RWPE2 (cell line): ENCODE measurements at places on chromosomes 7 and 10.

- H3K4me1 ChIP-seq: no peaks in the 10 kb centered on the region
- DNase-seq: no peak
- no peak overlapping the region for H3K27ac ChIP-seq
- no peaks in the 10 kb centered on the region for H3K36me3 ChIP-seq
- no peak overlapping the region for H3K4me3 ChIP-seq
Measured at GRCh38 chr7:158500651-158501052, 87.0 kb downstream of the PTPRN2 start.

GRCh38 chr7:95324431-95324830 is at the start of gene PON1:
Gene PON1, minus strand, starts transcription at chr7:95324532. Its CDS starts 57 bp downstream, at chr7:95324475.
- H3K4me1 ChIP-seq: no peaks in the 10 kb centered on the region
- peaks cover 10% of the 10 kb centered on the region for H3K27me3 ChIP-seq
- H3K27ac ChIP-seq: no peak within 1 kb of the TSS
- no peak within 1 kb of the TSS for H3K4me3 ChIP-seq
- no peaks in the 10 kb centered on the region for H3K36me3 ChIP-seq
- DNase-seq: no peak

DNA sequence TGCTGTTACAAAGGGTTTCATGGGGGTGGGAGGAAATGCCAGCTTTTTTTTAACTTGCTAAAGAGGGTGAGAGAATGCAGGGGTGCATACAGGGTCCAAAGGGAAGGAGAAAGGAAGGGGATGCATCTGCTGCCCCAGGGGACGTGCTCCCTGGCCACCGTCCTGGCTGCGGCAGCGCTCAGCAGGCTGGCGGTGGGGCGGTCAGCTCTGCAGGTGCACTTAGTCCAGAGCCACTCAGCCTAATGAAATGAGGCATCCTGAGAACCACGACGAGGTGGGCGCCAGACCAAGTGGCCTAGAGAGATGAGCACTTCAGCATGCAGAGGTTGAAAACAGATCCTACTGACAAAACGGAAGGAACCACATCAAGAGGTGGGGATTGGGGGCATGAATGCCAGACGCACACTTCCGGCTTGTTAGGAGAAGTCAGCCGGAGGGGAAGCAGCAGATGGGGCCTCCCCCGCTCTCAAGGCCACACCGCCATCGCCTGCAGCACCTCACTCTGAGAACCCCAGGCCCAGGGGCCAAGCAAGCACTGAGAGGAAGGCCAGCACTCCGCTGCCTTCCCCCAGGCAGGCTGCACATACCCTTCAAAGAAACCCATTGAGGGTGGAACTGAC is 94.5 kb downstream of the MAD1L1 start:
- peaks cover 6% of the 10 kb centered on the region; the same call in 1 of the 2 replicates for H3K36me3 ChIP-seq
- no peak overlapping the region for H3K4me3 ChIP-seq
- DNase-seq: no peak
- no peaks in the 10 kb centered on the region for H3K27me3 ChIP-seq

- H3K36me3 ChIP-seq: no peaks in the 10 kb centered on the region
- DNase-seq: no peak
- H3K4me3 ChIP-seq: no peak overlapping the region
Measured at GRCh38 chr7:117217106-117218035, 105.5 kb downstream of the WNT2 start.

DNA sequence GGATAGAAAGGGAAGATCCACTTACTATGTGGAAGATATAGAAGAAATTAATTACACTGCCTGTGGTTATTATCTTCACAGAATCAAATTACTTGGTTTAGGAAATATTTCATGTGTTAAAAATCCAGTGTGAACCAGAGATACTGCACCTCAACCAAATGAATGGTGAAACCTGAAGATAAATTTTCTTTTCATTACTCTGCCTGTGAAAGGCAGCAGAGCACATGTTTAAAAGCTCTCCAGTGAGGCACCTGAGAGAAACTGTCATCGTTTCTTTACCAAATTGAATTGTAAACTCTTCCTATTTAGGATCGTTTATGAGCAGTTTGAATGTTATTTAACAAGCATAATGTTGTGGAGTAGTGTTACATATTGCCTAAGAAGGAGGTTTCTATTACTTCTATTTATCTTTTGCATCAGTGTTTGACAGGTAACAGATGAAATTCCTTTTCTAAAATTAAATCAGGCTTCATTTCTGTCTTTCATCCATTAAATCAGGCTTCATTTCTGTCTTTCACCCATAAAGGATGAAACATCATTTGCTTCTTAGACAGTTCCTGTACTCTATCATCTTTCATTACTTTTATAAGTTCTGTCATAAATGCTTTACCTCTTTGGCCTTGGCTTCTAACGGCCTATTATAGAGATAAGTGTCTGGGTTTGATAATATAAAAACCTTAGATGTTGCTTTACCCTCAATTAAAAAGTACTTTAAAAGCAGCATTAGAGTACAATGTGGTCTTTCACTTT is 266.6 kb downstream of the NXPH1 start:
- no peaks in the 10 kb centered on the region for H3K27me3 ChIP-seq
- H3K27ac ChIP-seq: no peak overlapping the region
- no peaks in the 10 kb centered on the region for H3K36me3 ChIP-seq

- no peaks in the 10 kb centered on the region for H3K36me3 ChIP-seq
- no peaks in the 10 kb centered on the region for H3K4me1 ChIP-seq
- H3K27me3 ChIP-seq: no peaks in the 10 kb centered on the region
- H3K27ac ChIP-seq: no peak overlapping the region
- no peak for DNase-seq
Measured at GRCh38 chr7:42080841-42081586, 156.0 kb downstream of the GLI3 start.

- no peak overlapping the region for H3K4me3 ChIP-seq
- no peak for DNase-seq
- no peak overlapping the region for H3K27ac ChIP-seq
- H3K4me1 ChIP-seq: no peaks in the 10 kb centered on the region
- H3K27me3 ChIP-seq: no peaks in the 10 kb centered on the region
- H3K36me3 ChIP-seq: no peaks in the 10 kb centered on the region
Measured at GRCh38 chr10:48289501-48290238, 15.2 kb upstream of the FRMPD2 start.

- no peak overlapping the region for H3K4me3 ChIP-seq
- no peaks in the 10 kb centered on the region for H3K36me3 ChIP-seq
- peaks cover 4% of the 10 kb centered on the region for H3K4me1 ChIP-seq
- DNase-seq: no peak
- H3K27me3 ChIP-seq: no peaks in the 10 kb centered on the region
Measured at GRCh38 chr7:88151119-88151790, 68.6 kb downstream of the SRI start.

GRCh38 chr7:51918581-51918980 is 602.0 kb upstream of the COBL start:
- DNase-seq: no peak
- no peaks in the 10 kb centered on the region for H3K36me3 ChIP-seq
- H3K4me3 ChIP-seq: no peak overlapping the region
- H3K27ac ChIP-seq: no peak overlapping the region
- H3K27me3 ChIP-seq: no peaks in the 10 kb centered on the region
- no peaks in the 10 kb centered on the region for H3K4me1 ChIP-seq

DNA sequence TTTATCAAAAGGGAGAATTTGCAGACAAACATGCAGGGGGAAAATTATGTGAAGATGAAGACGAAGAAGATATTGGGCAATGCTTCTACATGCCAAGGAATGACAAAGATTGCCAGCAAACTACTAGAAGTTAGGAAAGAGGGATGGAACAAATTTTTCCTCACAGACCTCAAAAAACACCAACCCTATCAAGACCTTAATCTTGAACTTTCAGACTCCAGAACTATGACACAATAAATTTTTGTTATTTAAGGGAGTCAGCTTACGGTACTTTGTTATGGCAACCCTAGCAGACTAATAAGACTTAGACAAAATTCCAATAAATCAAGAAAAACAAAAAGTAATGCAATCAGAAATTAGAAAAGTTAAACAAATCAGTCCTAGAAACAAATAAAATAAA is 280.0 kb upstream of the GNAI1 start:
- no peak overlapping the region for H3K4me3 ChIP-seq
- no peak overlapping the region for H3K27ac ChIP-seq
- no peaks in the 10 kb centered on the region for H3K36me3 ChIP-seq
- no peaks in the 10 kb centered on the region for H3K27me3 ChIP-seq

DNA sequence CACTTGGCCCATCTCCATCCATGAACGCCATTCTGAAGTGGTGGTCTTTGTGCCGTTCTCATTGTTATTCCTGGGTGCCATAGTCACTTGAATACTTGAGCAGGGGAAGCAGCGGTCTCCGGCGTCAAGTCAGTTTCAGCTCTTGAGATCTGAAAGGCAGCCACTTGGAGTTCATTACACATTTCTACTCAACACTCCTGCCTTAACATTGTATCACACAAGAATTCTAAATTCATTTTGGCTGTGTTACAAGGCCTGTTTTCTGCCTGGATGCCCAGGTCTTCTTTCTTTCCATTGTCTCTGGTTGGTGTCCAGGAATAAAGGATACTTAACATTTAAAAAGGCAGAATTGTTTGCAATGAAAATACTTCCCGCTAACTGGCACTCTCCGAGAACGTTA is 69.0 kb upstream of the RAB11FIP2 start:
- H3K36me3 ChIP-seq: no peaks in the 10 kb centered on the region
- no peaks in the 10 kb centered on the region for H3K27me3 ChIP-seq
- no peak overlapping the region for H3K4me3 ChIP-seq
- H3K27ac ChIP-seq: no peak overlapping the region

DNA sequence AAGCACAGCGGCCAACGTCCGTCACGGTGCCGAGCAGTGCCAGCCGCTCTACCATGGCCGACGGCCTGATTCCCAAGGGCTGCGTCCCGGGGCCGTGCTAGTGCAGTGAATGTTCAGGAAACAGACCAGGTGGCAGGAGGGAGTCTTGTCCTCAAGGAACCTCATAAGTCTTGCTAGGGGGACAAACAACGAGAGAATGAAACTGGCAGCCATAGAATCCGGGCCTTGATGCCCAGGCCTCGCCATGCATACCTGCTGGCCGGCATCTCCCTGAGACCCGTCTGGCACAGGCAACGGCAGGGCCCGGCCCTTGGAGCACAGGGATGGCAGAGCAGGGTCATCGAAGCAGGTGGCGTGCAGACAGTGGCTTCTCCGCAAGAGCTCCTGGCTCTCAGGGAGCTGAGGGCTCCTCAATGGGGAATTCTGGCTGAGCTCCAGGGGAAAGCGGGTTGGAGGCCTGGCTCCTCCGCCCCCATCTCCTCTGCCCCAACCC is 58.8 kb downstream of the DIP2C start:
- no peaks in the 10 kb centered on the region for H3K27me3 ChIP-seq
- H3K27ac ChIP-seq: no peak overlapping the region
- H3K4me1 ChIP-seq: no peaks in the 10 kb centered on the region

DNA sequence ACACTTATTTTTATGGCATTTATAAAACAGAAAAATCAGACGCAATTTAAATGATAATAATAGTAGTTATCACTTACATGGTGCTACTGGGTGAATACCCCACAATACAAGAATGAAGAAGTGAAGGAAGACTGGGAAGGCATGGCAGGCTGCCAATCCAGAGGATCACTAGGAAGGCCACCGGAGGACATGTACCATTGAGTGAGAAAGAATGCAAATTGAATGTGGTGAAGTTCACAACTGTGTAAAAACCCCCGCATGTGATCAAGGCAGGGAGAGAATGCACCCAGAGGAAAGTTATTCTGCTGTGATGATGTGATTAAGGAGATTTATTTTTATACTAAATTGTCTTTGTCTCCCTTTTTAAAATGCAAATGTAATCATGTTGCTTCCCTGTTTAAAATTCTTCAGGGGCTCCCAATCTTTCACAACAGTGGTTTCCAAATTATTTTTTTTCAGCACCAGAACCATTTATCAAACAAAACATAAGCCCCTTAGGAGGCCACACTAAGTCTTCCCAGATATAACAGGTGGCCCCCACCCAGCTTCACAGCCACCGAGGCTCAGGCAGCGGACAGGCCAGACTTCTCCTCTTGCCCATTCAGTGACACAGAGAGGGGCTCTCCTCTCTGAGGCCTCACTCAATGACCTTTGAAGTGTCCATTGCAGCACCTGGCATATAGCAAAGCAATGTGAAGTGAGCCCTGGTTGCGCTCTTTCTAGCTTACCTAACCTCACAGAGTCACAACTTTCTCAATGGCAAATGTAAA is 59.6 kb downstream of the FRMPD2 start:
- no peaks in the 10 kb centered on the region for H3K27me3 ChIP-seq
- H3K4me3 ChIP-seq: no peak overlapping the region
- H3K36me3 ChIP-seq: no peaks in the 10 kb centered on the region

- H3K27ac ChIP-seq: no peak overlapping the region
- no peaks in the 10 kb centered on the region for H3K36me3 ChIP-seq
- H3K4me3 ChIP-seq: no peak overlapping the region
- no peak for DNase-seq
- H3K4me1 ChIP-seq: no peaks in the 10 kb centered on the region
- no peaks in the 10 kb centered on the region for H3K27me3 ChIP-seq
Measured at GRCh38 chr7:96441436-96442084, 119.7 kb upstream of the SLC25A13 start.

- H3K36me3 ChIP-seq: no peaks in the 10 kb centered on the region
- peak; percentile 78 for DNase-seq
- H3K27ac ChIP-seq: peak overlapping the region; percentile 23
- no peaks in the 10 kb centered on the region for H3K27me3 ChIP-seq
- peaks cover 20% of the 10 kb centered on the region for H3K4me1 ChIP-seq
Measured at GRCh38 chr7:77674878-77675277, 21.4 kb upstream of the RSBN1L start.

- H3K36me3 ChIP-seq: no peaks in the 10 kb centered on the region
- no peaks in the 10 kb centered on the region for H3K4me1 ChIP-seq
- no peak for DNase-seq
- no peaks in the 10 kb centered on the region for H3K27me3 ChIP-seq
- no peak overlapping the region for H3K4me3 ChIP-seq
Measured at GRCh38 chr10:44327461-44327860, 57.4 kb downstream of the CXCL12 start.
